ENCODE measurements at places on chromosomes 6 and 20.

- DNase-seq: no peak
Measured at GRCh38 chr6:160028487-160029275, 59.8 kb downstream of the IGF2R start.

DNA sequence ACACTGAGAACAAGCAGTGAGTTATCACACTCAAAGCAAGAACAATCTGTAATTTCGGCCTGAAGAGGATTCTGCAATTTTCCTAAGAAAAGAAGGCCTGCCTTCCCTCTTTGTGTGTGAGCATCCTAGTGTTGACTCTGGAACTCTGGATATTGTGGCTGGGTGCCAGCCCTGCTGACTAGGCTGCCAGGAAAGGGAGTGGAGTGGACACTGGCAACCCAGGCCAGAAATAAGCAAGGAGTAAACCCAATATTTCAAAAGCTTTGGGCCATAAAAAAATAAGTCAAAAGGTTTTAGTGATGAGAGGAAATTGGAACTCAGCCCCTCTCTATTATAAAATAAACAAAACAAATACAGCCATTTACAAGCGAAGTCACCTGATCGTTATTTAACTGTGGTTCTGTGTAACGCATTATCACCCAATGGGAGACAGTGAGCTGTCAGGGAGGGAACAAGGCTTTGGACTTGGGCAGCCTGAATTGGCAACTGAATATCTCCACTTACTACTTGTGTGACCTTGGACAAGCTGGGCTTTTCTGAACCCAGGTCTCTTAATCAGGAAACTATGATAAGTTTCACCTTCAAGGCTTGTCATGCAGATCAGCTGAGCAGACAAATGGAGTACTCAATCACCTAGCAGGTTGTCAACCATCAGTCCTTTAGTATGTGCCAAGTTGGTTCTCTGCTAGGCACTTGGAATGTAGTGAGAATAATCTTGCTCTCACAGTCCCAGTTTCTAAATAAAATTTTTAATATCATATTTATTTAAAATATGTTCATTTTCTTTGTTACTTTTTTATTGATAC is 196.2 kb downstream of the PAX1 start:
- DNase-seq: no peak

DNA sequence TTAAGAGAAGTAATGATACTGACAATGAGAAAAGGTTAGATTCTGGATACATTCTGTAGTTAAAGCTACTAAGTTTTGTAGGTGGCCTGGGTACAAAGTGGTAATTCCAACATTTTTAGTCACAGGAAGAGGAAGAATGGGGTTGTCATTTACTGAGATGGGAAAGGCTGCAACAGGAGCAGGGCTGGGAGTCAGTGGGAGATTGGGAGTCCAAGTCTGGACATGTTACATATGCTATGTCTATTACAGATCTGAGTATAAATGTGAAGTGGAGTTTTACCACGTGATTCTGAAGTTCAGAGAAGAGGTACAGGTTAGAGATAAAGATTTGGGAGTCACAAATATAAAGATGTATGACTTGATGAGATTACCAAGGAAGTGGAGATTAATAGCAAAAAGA is 116.2 kb downstream of the RWDD2A start:
- no peak for DNase-seq

DNA sequence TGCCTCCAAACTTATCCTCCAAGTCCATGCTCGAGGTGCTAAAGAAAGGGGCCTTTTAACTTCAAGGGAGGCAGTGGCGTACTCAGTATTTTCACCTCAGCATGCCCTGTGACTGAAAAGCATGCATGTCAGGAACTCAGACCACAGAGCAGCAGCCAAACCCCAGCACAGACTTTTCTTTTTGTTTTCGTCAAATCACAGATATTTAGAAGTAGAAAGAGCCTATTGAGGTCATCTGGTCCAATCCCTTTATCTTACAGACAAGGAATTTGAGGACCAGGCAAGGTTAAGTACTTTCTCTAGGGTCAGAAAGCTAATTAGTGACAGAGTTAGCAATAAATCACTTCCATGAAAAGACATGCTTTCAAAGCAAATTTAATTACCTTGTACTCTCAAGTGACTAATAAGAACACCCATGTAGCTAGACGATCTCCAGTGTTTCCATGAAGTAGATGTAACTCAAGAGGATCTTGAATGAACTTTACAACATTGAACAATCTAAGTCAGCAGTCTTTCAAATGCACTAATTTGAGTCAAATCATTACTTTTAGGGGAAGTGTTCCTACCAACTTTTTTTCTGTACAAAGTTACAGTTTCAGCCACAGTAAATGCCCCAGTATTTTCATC is 35.9 kb downstream of the MOXD1 start:
- peak; percentile 40 for DNase-seq

GRCh38 chr6:124438546-124439065 is 523.6 kb upstream of the RNF217 start:
- no peak for DNase-seq

DNA sequence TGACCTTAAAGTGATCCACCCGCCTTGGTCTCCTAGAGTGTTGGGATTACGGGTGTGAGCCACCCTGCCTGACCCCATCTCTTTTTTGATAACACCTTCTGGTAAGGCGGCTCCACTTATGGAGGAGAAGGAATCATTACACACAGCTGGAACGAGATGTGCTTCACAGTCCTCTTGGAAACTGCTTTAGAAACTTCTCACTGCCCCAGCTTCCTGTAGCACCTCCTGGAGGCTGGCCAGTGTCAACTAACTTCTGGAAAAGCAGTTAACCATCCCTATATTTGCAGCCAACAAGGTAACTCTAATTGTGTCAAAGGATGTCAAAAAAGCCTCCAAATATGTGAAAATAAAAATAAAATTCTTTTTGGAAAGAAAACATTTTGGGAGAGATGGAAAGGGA is 48.8 kb upstream of the BCLAF1 start:
- DNase-seq: no peak

- DNase-seq: peak; percentile 97
Measured at GRCh38 chr6:74731931-74732330, 473.9 kb downstream of the COL12A1 start.

- peak; percentile 82 for DNase-seq
Measured at GRCh38 chr6:163335671-163336545, 78.6 kb upstream of the QKI start.

DNA sequence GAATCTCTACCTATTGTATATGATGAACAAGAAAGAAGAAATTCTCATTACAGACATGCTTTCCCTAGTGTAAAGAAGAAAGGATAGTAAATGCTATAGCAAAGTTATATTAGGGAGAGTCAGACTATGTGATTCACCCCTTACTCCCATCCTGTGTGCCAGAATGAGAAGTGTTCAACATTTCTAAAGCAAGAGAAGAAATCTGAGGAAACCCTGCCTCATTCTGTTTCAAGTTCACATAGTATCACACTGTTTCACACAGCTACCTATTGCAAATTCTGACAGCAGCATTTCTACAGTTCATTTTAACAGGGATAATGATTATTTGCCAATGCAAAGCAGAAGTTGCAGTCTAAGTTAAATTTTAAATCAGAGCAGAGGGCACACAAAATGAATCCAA is 267.2 kb upstream of the TCF21 start:
- DNase-seq: peak; percentile 61

GRCh38 chr6:106124015-106124414 is 37.9 kb downstream of the PRDM1 start:
- no peak for DNase-seq

DNA sequence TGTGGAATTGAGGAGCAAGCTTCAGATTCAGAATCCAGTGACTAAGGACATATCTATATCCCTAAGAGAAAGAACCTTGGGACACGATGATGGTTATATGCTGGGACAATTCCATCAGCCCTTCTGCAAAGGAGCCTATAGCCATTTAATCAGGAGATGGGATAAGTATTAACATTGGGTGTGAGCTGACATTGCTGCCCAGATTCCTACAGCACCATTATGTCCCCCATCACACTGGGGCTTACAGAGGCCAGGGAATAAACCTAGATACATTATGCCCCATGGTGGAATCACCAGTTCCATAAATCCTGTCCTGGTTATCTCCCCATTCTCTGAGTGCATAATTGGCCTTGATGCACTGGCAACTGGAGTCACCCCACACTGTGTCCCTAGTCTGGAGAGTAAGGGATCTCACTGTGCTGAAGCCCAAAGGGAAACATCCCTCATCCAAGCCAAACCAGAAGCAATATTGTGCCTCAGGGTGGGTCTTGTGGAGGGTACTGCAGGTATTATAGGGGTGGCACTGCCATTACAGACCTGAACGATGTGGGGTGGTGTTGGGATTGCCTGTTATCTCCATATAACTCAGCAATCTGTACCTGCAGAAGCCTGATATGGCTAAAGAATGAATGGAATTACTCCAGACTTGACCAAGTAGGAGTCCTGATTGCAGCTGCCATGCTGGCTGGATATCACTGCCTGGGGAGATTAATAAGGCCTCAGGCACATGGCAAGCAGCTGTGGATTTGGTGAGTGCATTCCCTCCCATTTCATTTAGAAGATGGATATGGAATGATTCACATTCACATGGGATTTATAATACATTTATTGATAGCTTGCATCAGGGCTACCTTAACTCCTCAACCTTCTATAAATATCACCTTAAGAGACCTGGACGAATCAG is 5.0 kb downstream of the HLA-A start:
- no peak for DNase-seq

DNA sequence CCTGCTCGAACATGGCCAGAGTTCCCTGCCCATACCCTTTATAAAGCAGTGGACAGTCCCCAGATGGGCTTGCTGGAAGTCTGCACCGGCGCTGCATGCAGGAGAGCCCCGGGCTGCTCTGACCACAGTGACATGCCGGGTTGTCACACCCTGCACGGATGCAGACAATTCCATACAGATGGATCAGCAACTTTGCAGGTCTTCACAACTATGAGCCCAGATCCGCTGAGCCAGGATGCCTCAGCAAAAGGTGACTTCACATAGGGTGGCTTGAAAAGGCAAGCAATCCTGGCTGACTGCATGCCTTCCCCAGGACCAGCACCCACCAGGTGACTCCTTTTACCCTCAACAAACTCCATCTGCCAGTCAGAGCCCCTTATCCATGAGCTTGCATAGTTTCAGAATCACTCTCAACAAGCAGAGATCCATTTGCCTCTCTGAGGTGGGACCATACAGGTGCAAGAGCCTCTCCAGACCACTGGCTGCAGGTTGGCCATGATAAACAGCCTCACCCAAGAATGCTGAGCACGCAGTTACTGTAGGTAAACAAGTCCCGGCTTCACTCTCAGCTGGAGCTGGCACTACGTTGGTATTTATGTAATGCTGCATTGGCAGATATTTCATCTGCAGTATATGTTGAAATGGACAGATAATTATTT is 183.0 kb upstream of the QKI start:
- no peak for DNase-seq

- no peak for DNase-seq
Measured at GRCh38 chr20:1664911-1665310, 7.3 kb upstream of the SIRPG start.

DNA sequence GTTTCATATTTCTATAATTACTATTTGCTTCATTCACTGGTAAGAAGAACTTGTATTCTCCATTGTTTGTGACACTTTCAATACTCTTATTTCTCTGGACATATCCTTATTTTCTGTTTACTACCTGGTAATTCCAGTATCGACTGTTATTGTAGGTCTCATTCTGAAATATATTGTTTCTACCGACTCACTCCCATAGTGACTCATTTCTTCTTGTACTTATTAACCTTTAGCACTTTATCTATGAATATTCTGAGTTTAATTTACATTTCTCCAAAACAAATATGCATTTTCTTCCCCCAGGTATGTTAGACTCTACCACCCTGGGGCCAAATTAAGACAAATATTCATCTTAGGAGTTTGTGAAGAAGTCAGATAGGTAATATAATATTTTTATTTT is 164.5 kb upstream of the BTBD3 start:
- no peak for DNase-seq

DNA sequence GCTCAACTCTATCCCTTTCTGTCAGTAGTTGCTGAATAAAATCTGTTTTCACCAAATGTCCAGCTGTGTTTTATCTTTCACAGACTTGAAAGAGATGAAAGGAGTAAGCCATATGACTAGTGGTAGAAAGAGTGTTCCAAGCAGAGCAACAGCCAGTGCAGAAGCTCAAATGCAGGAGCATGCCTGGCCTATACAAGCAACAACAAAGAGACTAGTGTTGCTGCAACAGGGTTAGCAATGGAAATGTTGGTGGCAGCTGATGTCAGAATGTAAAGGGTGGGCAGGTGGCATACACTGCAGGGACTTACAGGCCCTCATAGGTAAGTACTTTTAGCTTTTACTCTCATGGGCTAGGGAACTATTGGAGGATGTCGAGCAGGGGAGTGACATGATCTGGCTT is 5.2 kb upstream of the HINT3 start:
- DNase-seq: no peak

DNA sequence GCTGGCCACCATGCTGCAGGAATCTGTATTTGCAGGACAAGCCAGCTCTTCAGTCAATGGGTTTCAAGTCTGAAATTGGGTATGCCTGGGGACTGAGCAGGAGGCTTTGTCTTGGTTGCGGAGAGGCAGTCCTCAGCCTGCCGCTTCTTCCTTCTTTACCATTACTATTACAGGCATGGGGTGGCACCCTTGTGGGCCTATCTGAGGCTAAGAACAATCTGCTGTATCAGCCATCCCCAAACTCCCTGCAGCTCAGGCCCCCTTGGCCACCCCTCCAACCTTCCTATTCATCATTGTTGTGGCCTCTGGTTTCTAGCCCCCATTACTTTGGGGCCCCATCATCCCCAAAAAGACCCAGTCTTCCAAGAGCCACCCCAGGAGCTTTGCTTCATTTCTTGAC is 289.2 kb upstream of the FOXQ1 start:
- no peak for DNase-seq

DNA sequence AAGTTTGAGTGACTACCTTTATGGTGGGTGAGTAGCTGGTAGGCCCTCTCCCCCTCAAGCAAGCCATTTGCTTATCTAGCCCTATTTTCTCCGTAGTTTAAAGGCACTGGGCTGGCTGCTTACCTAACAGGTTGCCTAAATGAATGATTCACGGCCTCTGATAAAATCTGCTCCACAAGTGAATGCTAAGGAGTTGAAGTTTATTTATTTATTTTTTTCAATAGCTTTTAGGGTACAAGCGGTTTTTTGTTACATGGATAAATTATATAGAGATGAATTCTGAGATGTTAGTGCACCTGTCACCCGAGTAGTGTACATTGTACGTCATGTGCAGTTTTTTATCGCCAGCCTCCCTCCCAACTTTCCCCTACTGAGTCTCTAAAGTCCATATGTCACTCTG is 8.3 kb upstream of the CDH26 start:
- DNase-seq: no peak

DNA sequence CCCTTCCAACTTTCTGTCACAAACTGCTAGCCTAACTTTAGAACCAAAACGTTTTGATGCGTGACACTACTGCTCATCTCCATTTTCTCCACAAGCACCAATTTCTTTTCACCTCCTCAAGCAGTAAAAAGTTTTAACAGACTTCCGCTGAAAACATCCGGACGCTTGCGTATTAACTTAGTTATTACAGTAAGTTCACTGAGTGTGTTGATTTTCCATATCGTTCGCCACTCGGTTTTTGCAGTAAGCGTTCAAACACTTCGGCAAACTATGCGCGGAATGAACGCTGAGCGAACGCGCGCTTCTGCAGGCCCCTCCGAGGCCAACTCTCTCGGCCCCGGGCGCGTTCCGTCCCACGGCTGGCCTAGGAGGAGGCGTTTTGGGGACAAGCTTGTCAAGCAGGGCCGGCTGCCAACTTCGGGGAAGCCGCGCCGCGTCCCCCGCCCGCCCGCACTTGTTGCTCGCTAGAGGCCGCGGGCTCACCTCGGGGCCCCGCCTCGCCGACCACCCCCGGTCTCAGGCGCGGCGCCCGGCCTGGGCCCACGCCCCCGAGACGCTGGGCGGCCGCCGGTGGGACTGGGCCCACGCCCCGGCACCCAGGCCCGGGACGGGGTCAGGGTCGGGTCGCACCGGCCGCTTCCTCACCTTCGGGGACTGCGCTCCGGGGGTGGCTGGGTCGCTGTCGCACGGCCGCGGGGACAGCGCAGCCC is 945 bp downstream of the PHF10 start:
- DNase-seq: peak; percentile 86

All from choroid plexus epithelial cell (primary cell).